ENCODE measurements at places on chromosomes 6 and 20.

DNA sequence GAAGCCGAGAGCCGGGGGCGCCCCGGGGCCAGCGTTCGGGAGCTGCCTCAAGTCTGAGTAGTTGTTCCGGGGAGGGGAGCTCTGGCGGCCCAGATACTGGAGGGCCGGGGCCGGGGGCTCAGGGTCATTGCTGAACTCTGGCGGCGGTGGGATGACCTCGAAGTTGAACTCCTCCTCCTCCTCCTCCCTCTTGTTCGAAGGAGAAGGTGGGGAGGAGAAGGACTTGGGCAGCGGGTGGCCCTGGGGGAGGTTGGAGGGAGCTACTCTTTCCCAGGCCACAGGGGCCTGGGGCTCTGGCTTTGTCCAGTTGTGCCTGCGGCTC lies 37.7 kb downstream of the C6orf132 start:
- no peak for DNase-seq

DNA sequence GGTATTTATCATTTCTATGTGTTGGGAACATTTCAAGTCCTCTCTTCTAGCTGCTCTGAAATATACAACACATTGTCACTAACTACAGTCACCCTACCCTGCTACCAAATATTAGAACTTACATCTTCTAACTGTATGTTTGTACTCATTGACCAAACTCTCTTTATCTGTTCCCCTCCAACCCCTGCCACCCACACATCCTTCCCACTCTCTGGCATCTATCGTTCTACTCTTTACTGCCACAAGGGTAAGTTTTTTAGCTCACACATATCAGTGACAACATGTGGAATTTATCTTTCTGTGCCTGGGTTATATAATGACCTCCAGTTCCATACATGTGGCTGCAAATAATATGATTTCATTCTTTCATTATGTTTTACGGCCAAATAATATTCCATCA lies 171.9 kb downstream of the GMDS start:
- DNase-seq = no peak

- peak; percentile 56 for DNase-seq
These were observed 172.8 kb upstream of the ARG1 start for GRCh38 chr6:131400054-131400778.

DNA sequence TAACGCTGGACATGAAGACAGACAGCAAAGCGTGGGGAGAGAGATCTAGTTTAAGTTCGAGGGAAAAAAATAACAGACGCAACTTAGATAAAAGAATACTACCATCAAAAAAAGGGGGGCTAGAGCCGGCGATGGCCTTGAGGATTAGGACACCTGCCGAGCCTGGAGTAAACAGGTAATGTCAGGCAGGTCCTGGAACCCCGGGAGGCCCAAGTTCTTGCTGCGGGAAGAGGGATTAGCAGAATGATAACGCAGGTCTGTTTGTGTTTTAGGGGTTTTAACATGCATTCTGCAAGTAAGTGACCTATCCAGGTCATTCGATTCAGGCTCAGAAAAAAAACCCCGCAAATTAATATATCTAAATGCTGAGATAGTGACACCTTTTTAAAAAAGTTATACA lies 754 bp upstream of the TMEM170B start:
- no peak for DNase-seq

GRCh38 chr6:88137915-88138314 lies 28.2 kb downstream of the CNR1 start:
- DNase-seq = no peak

DNA sequence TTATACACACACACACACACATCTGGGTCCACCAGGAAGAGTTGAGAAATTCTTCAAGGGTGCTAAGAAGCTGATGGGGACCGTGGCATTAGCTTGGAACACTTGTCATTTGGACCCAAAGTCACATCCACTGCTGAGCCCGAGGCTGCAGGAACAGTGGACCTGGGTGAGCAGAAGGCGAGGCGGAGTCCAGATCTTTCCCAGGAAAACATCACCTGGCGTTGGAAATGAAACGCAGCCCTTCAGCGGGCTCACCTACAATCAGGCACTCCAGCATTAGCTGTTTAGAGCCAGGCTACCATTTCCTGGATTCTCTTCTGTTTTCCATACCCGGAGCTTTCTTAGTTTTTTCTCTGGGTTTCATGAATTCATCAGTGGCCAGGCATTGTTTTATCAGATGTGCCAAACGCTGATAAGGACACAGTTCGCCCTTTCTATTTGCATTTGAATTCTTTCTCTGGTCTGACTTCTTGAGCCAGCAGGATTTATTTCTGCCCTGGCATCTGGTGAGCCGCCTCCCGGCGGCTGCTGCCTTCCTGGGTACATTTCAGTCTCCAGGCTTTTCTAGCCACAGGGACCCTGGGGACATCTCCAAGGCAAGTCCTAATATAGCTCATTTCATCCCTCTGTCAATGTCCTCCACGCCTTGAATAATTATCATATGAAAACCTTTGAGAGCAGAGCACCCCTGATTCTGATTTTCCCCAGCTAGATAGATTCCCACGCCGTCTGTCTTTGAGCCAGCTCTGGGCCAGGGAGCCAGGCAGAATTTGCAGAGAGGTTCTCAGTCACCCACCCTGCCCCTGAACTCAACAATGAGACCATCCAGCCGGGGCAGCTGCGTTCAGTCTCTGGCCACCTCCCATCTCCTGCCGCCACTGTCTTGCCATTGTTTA lies 170.9 kb downstream of the TTLL2 start:
- no peak for DNase-seq

DNA sequence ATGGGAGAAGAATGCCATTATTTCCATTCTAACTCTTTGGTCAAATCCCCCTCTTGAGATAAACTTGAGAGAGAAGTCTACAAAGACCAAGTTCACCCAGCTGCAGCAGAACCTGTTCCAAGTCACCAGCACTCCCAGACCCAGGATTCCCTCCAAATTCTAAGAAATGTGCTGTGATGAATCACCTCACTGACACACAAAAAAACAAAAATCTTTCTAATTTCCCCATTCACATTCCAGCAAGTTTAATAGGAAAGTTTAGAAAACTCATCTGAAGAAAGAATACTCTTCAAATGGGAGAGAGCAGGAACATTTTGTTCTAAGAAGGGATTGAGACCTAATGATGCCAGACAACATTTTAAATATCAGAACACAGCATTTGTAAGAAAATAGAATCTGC lies 213.6 kb upstream of the PLCB4 start:
- DNase-seq = no peak

GRCh38 chr20:58014628-58015315 lies 213.7 kb downstream of the ANKRD60 start:
- DNase-seq = no peak

GRCh38 chr6:113774127-113774825 lies 82.9 kb upstream of the MARCKS start:
- DNase-seq = no peak

- no peak for DNase-seq
These were observed 484.7 kb downstream of the TFAP2B start for GRCh38 chr6:51303338-51303737.

Measured in PC-9 (cell line).